ENCODE measurements at places on chromosomes 5 and 9. TPM values are rescaled to one million over a fixed set of nuclear protein-coding genes. Genes with fewer than 3 reads are reported as not detected.

PCDHA7 gene
- 1.3 TPM for total RNA-seq

ZBTB5 gene
- 14.7 TPM for total RNA-seq

GPRIN1 gene
- 1.2 TPM for total RNA-seq

AFAP1L1 gene
- 13.3 TPM for total RNA-seq

PCDHGB3 gene
- total RNA-seq: 5.3 TPM

PCSK1 gene
- total RNA-seq: 2.4 TPM

CNTNAP3 gene
- 23.9 TPM for total RNA-seq

FBXO4 gene
- total RNA-seq: 16.7 TPM
